ENCODE measurements at places on chromosomes 6 and 20. TPM values are rescaled to one million over a fixed set of nuclear protein-coding genes. Genes with fewer than 3 reads are reported as not detected.

DNA sequence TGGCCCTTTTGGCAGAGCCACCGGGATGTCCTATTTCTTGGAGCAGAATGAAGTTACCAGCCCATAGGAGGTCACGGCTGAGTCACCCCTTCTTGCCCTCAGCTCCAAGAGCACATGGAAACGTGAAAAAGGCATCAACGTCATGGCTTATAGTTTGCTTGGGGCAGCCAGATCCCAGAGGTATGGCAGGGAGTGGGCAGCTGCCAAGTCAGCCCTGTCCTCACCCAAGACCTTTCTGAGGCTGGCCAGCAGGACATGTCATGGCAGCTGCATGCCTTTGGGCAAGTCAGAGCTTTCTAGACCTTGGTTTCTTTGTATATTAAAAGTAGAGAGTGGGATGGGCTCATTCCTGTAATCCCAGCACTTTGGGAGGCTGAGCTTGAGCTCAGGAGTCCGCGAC, 8.2 kb upstream of the MDFI start:
- no peak for DNase-seq

DNA sequence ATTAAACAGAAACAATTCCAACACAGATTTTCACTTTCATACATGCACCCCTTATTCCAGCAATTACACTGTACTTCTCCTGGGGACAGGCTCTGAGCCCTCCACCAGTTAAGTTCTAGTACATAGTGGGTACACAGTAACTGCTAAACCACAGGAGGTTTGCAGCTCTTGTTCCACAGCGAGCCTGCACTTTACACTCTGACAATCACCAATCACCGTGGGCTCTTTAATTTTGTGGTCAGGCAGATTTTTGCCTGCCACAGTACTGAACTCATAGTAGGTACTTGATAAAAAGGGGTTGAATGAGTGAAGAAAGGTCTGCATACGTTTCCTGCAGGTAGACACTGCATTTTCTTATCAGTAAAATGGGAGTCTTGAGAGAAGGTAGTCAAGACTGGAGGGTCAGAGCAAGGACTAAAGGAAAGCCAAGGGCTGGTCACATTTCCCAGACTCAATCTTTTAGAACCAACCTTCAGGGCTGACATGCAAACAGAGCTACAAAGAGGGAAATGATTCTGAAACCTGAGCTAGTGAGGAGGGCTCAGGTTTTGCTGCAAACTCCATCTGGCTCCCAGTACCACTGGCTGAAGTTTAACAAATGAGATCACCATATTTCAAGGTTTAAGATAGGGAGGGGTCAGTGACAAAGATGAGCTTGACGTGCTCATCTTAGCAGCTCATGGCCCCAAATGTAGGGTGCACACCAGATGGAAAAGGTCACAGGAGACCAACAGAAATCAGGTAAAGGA, 404.6 kb downstream of the BTBD9 start:
- DNase-seq: no peak

DNA sequence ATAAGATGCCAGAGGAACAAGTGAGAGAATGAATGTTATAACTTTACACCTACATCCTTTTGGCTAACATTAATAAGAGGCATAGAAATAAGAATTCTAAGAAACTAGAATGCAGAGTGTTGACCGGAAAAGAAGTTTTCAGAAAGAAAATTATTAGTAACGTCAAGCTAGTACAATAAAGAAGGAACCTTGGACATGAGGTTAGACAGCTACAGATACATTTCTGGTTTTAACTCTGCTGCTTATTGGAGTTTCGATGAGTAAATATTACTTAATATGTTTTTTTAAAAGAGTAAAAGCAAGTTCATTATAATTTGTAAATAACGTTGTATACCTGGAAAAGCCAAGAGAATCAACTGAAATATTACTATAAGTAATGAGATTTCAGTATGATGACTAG, 22.7 kb downstream of the TAB2 start:
- no peak for DNase-seq

- no peak for DNase-seq
Measured at GRCh38 chr20:21614980-21615379, 90.5 kb upstream of the PAX1 start.

- no peak for DNase-seq
Measured at GRCh38 chr6:45386501-45386900, 8.8 kb upstream of the SUPT3H start.

DNA sequence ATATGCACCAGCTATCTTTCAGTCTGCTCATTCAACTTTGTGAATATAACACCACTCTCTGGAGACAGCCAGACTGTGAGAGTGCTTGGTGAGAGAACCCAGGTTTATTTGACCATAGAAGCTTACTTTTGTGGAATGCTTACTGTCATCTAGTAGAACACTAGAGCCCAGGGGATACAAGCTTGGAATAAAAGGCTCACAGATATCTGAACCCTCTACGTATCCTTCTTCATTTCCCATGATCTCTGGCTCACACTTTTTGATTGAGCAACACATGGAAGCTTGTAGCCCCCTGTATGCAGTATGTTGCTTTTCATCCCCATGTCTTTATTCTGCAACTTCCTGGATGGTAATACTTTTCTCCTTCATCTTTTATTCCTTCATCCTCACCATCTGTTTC, 835.3 kb upstream of the CITED2 start:
- peak; percentile 12 for DNase-seq

DNA sequence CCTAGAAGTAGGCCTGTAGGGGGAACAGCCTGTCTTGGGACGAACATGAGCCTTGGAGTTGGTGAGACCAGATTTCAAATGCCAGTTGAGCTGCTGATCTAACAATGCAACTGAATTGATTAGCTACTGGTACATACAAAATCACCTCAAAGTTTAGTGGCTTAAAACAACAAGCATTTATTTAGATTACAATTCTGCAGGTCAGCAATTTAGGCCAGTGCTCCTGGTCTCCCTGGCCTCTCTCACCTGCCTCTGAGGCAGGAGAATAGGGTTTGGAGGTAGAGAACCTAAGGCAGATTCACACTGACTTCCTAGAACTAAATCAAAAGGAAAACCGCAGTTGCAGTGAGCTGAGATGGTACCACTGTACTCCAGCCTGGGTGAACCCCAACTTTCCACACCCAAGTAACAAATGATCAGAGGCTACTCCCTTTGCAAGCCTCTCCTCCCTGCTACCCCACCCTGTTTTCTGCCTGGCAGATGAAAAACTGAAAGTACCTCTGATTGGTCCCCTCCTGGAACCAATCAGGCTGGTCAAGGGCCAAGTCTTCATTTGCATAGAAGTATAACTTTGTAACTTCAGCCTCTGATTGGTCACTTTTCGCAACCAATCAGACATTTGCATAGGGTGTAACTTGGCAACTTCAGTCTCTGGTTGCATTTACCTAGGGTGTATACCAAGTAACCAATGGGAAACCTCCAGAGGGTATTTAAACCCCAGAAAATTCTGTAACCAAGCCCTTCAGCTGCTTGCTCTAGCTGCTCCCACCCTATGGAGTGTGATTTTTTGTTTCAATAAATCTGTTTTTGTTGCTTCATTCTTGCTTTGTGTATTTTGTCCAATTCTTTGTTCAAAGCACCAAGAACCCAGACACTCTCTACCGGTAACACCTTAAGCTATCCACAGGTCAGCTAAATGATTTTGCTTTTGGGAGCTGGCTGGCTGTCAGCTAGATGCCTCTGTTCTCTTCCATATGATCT, 8.1 kb upstream of the UBR2 start:
- DNase-seq: peak; percentile 39

- DNase-seq: no peak
Measured at GRCh38 chr20:3660262-3661059, 2.7 kb downstream of the GFRA4 start.

- DNase-seq: no peak
Measured at GRCh38 chr20:41452226-41452625, 85.6 kb upstream of the EMILIN3 start.

GRCh38 chr6:113595911-113596376, 261.2 kb upstream of the MARCKS start:
- peak; percentile 91 for DNase-seq

DNA sequence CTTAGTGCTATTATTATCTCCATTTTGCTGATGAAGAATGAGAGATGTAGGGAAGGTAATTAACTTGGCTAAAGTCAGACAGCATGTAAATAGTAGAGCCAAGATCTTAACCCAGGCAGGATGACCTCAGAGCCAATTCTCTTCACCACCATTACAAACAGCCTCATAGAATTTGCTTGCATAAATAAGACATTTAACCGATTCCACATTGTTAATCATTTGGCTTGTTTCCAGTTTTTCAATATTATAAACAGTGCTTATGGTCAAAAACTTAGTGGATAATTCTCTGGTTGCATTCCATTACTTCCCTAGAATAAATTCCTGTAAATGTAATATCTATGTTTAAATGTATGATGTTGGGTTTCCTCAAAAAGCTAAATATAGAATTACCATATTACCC, 19.1 kb upstream of the PRDM1 start:
- no peak for DNase-seq

- DNase-seq: no peak
Measured at GRCh38 chr20:4787820-4788219, 66.1 kb downstream of the PRND start.

DNA sequence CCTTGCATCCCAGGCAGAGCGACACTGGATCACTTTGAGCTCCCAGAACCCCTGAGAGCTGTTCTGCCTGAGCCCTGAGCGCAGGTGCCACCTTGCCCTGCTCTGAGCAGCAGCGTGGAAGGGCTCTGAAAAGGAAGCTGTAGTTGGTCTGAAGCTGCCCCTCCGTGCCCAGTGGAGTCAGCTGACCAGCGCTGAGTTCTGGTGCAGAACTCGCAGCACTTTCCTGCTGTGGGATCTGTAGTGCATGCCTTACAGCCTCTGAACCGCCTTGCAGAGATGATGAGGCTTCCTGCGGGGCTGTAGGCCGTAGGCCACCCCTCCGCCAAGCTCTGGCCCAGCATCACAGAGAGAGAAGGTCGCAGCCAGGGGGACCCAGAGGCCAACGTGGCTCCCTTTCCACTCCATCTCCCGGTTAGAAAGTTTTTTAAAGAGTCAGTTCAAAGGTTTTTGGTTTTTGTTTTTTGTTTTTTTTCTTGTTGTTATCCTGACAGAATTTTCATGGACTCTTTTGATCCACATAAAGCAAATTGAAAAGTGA, 158.3 kb upstream of the CST7 start:
- no peak for DNase-seq

- no peak for DNase-seq
Measured at GRCh38 chr6:112770308-112770707, 423.2 kb downstream of the RFPL4B start.

DNA sequence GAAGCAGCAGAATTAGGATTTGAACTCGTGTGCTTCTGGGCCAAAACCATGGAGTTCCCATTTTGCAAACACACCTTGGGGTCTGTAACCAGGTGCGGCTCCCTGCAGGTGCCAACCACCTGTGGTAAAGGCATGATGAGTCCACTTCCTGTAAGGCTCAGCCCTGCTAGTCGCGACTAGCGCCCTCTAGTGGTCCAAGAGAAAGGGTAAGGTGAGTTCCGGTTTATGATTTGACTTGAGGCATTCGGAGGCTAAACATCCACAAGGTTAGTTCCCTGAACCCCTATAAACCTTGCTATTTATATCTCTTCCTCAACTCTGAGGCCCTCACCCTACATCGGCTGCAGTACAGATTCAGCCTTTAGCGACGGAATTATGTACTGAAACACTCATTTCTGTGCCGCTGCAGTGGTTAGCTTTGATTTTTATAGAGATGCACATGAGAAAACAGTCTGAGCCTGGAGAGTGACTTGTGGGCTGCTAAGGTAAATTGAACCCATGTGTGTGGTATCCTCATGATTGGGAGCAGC, 173.4 kb downstream of the PLCB1 start:
- peak; percentile 36 for DNase-seq

DNA sequence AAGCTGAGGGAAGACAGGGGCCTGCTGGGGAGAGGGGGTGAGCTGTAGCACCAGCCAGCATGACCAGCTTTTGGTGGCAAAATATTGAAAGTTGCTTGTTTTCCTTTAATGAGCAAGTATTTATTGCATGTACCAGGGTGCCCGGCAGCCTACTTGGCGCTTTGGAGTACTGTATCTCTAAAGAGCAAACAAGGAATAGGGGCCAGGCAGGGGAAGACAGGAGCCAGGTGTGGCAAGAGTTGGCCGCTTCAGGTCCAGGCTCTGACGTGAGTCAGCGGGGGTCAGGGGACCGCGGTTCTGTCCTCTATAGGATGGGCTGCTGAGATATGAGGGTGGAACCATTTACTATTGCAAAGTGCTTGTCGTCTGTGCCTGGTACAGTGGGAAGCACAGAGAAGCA, 63.1 kb downstream of the PSMG4 start:
- no peak for DNase-seq

DNA sequence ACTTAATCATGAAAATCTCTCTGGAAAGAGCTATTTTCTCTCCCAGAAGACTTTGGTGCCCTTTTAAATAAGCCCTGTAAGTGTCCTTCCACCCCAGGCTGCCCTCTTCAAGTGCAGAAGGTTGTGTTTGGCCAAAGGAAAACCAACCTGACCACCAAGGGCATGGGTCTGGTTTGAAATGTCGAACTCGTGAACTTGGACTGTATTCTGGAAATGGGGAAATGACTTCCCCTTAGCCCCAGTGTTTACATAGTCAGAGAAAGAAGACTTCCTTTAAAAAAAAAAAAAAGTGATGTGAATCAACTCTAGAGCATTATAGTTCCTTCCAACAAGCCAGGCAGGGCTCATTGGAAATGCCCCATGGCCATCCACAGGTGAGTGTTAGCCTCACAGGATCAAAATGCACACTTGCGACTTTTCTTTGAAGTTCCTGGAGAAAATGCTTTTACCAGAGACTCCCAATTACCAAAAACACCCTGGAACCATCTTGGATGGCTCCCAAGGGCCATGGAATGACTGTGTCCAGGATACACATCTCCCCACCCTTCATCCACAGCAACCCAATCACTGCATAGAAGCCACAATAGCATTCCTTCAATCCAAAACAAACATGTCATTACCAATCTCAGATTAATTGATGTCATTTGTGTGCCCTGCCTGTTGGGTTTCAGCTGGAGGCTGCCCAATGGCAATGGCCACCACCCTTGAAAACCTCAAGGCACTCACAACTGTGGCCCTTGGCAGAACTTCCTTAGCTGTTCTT, 133.8 kb downstream of the CLIC5 start:
- DNase-seq: no peak

- no peak for DNase-seq
Measured at GRCh38 chr20:24694727-24695528, 225.5 kb downstream of the SYNDIG1 start.

GRCh38 chr20:41733151-41733550, 115.0 kb upstream of the CHD6 start:
- DNase-seq: no peak

DNA sequence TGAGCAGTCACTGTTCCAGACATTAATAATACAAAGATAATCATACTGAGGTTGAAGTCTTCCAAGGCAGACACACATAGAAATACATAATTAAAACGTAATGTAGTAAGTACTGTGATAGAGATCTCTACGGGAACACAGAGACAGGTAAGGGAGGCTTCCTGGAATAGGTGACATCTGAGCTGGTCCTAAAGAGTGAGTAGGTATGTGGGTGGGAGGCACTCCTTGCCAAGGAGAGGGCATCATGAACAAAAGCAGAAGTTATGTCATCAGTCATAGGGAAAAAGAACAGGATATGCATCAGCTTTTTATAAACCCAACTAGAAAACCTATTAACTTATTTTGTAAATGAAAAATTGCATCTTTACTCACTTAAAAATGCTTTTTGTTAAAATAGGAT, 110.0 kb downstream of the MAP7 start:
- DNase-seq: no peak

ROS1 gene
- 0.92 TPM for total RNA-seq

LHFPL5 gene
- total RNA-seq: not detected

COL9A3 gene
- 28.1 TPM for total RNA-seq

CPNE5 gene
- total RNA-seq: 8.7 TPM

RGS17 gene
- 1.0 TPM for total RNA-seq

GNAS-AS1 gene
- 2.5 TPM for total RNA-seq

SIRPA gene
- total RNA-seq: 15.7 TPM

PRDM1 gene
- total RNA-seq: 15.5 TPM

YIPF3 gene
- 86.8 TPM for total RNA-seq

PHACTR3 gene
- 8.5 TPM for total RNA-seq

TMEM14A gene
- 25.4 TPM for total RNA-seq

All from tongue (tissue), 3 donors.